ENCODE measurements at places on chromosomes 5 and 9.

DNA sequence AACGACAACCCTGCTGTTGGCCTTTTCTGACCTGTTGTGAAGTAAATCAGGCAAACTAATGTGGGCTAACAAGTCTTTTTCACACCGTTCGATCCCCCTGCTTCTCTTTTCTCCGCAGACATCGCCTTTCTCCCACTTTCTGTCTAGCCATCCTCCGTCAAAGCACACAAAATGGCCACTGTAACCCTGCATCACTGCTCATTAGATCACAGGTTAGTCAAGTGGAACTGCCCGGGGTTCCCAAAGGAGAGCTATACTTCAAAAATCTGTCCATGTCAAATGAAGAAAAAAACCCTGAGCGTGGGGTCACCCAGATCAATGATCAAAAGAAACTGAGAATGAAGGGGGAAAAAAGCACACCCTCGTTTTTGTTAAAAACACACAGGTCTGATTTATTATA, 212.1 kb downstream of the ARL15 start:
- DNase-seq: no peak

DNA sequence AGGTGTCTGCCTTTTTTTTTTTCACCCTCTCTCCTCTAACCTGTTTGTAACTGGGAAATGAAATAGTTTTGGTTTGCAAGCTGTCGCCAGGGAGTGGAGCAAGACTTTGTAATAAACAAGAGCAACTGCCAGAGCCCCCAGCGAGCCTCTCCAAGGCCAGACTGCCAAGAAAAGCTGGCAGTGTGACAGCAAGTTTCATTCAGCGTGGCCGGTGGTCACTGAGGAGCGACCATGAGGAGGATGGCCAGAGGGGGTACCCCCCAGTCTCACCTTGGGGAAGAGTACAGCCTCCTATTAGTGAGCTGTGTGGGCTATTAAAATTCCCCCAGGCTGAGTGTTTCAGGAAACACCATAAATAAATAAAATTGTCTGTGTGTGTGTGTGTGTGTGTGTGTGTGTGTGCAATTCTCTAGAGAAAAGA, 49.9 kb downstream of the ZFAND5 start:
- no peak for DNase-seq

- DNase-seq: no peak
Measured at GRCh38 chr9:123420592-123421111, 64.7 kb downstream of the CRB2 start.

GRCh38 chr9:81225596-81225995, 463.8 kb downstream of the TLE1 start:
- no peak for DNase-seq

- DNase-seq: no peak
Measured at GRCh38 chr9:34929506-34930102, 28.5 kb upstream of the PHF24 start.

DNA sequence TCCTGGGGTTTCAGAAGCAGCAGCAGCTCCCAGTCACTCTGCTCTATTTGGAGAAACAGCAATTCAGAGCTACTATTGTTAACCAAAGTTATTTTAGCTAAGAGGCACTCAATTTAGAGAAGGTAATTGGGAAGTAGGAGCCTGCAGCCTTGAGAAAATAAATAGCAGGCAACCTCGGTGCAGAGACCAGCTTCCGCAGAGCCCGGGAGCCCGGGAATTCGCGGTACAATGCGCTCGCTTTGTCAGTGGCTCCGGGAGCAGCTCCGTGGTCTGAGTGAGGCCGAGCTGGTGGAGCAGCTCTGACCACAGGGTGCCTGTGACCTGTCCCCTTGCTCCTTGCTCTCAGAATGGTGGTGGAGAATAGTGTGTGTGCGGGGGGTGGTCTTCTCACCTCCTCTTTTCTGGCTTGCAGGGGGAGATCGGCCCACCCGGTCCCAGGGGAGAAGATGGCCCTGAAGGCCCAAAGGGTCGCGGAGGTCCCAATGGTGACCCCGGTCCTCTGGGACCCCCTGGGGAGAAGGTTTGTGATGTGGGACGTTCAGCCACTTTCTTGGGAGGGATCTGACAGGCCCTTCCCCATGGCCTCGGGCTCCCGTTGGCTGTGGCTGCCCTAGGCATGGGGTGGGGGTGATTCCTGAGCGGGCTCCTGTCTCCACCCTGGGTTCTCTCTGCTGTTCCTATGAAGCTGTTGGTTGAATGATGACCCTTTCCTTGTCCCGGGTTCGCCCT, 95.9 kb upstream of the FCN2 start:
- no peak for DNase-seq
